Amniotic stem cell (primary cell): ENCODE measurements at places on chromosomes 6 and 20.
A peak's percentile ranks its signal among the peaks of the same experiment; 100 is the strongest.

DNA sequence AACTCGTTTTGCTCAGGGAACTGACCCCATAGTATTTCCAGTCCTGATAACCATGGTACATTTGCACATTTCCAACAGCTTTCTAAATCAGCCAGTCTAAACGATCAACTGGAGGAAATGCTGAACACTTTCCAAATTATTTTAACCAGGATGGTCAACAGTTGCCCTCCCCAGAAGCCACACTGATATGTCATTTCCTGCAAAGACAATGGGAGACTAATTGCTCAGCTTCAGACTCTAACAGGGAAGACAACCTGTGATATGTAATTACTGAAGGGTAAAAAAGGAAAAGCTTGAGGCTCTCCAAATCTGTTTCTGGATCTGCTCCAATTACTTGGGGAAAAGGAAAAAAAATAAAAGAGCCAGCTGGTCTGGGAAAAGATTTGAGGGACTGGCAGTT is 88.8 kb downstream of the FYN start:
- DNase-seq, result no peak

- peak; percentile 62 for DNase-seq
These were observed 25.3 kb upstream of the KIAA1586 start for GRCh38 chr6:57021086-57021720.

GRCh38 chr6:53691252-53691651 is 25.7 kb upstream of the KLHL31 start:
- no peak for DNase-seq

GRCh38 chr6:134446896-134447295 is 129.0 kb upstream of the SGK1 start:
- DNase-seq, result no peak

DNA sequence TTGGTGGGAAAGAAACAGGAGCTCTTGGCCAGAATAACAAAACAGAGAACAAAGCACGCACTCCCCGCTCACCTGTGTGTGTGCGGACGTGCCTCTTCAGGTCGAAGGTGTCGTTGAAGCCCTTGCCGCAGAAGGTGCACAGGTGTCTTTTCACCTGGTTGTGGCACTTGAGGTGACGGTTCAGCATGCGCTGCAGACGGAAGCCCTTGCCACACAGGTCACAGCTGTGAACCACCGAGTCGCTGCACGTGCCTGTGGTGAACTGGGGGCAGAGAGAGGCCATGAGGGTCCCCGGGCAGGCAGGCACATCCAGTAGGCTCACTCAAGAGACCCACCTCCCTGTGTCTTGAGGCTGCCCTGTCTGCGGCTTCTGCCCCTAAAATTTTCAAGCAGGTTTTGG is 16.3 kb downstream of the OVOL2 start:
- DNase-seq, result no peak

DNA sequence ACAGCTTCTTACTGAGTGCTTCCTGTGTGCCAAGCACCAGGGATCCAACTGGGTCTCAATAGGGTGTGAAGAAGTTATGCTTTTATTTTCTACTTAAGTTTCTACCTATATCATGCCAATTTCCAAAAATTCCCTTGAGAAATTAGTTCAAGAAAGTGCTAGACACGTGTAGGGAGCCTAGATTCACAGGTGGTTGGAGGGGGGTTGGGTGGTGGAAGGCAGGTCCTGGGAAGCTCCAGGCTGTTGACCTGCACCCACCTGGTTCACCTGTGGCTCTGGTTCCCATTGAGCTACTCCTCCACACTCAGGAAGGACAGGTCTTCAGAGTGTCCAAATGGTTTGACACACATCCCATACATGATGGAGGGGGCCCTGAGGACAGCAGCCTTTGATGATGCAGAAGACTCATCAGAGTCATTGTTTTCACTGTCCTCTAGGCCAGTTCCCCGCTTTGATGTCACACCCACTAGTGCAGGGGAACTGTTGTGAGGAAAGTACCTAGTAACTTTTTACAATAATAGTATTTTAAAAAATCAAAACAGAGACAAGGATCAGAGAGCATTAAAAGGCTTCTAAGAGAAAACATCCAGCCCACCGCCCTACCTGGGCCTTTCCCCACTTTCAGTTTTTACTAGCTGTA is 39.8 kb upstream of the MYL9 start:
- DNase-seq, result no peak

DNA sequence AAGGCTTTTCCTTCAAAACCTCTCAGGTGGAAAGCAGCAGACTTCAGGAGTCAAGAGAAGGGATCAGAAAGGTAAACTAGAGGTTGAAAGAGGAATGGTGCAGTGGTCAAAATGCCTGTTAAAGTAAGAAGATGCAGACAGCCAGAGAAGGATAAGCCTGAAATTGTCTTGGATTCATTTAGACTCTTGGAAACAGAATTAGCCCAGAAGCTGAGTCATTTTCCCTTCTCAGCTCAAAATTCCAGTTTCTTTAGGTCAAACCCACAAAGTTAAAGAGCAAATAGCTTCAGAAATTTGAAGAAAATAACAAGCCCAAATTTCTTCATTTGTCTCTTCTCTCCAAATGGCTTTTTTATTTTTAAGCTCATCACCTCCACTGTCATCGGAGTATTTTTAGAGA is 73.9 kb downstream of the DHX35 start:
- DNase-seq, result no peak

DNA sequence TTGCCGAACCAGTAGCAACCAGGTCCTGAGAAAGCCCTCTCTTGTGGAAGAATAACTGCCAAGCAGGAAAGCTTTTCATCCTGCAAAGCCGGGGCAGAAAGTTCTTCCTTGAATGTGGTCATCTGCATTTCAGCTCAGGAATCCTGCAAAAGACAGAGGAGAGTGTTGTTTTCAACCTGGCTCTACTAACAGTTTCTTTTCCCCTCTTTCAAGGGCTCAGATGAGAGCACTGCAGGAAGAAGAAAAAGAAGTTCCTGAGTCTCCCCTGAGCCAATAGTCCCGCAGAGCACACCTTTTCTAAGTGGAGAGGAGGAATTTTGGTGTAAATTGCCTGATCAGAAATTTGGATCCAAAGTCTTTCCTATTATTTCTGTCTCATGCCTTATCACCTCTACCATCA is 10.7 kb downstream of the HLA-DRB1 start:
- DNase-seq, result no peak

- DNase-seq, result no peak
These were observed 139.1 kb upstream of the POU3F2 start for GRCh38 chr6:98695091-98695801.

DNA sequence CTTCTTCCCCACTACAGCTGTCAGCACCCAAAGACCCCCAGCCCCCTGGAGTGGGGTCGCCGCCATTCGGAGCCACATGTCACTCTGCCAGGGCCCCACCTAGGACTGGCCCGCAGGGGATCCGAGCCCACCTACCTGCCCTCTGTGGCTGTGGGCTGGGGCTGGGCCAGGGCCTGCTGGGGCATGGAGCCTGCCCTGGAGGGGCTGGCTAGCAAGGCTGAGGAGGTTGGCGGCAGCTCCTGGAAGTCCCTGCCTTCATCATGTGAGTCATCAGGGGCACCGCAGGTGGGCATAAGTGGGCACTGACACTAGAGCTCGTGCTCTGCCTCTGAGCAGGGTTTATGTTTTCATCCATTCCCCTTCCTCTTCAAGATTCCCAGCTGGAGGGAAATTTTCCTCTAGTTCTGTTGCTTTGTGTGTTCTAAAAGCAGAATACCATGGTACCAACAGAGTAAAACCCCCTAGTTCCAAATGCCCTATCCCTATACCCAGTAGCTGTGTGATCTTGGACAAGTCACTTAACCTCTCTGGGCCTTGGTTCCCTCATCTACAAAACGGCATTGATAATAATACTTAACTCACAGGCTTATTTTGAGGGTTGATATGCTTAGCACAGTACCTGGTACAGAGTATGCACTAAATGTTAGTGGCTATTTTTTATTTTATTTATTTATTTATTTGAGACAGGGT is 8.7 kb upstream of the FANCE start:
- no peak for DNase-seq

DNA sequence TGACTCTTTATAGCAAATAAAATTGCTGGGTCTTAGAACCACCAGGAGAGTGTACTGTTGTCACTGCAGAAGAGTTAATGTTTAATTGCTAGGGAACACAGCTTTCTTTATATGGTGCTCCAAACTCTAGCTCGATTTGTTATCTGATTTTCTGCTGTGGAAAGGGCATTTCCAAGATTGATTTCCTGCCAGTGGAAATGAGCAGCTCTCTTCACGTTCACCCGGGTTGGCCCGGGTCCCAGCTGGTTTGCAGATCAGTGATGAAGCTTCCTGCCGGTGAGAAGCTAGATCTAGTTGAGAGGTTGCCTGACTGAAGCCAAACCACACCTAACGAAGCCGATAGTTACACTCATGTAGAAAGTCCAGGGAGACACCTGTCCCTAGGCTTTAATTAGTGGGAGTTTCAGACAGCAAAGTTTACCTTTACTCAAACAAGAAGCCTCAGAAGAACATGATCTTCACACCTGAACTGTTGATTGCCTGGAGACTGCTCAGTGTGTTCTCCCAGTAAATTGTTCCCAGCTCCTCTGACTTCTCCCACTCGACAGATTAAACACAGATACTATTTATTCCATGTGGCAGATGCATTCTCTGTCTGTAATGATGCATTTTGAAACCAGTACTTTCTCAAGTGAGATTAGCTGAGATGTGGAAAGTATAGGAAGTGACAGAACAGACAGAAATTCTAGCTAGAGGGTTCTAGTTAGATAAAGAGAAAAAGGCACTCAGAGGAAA is 27.8 kb downstream of the PAQR8 start:
- DNase-seq, result no peak

- no peak for DNase-seq
These were observed 149.1 kb downstream of the RIMS1 start for GRCh38 chr6:72035486-72035885.

- DNase-seq, result no peak
These were observed 902 bp downstream of the SLC29A1 start for GRCh38 chr6:44224029-44224964.

GRCh38 chr6:159714404-159714803 is 12.9 kb upstream of the WTAP start:
- no peak for DNase-seq

- DNase-seq, result peak; percentile 51
These were observed 54.4 kb downstream of the RTN4IP1 start for GRCh38 chr6:106574741-106575458.

GRCh38 chr6:18509871-18510643 is 122.9 kb downstream of the RNF144B start:
- no peak for DNase-seq

DNA sequence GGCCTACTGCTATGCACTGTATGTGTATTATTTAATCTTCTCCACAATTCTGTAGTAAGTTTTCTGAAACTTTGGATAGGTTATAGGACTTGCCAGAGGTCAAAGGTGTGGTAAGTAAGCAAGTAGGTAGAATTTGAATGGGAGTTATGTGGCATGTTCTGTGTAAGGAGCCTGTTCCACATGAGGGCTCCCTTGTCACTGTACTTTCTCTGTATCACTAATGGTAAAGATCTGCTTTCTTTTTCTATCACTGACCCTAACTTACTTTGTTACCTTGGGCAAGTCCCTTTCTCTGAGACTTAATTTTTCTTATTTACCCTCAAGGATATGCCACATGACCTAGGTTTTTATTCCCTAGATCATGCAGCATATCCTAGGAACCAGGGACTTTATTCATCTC is 50.3 kb downstream of the EIF2S2 start:
- no peak for DNase-seq

DNA sequence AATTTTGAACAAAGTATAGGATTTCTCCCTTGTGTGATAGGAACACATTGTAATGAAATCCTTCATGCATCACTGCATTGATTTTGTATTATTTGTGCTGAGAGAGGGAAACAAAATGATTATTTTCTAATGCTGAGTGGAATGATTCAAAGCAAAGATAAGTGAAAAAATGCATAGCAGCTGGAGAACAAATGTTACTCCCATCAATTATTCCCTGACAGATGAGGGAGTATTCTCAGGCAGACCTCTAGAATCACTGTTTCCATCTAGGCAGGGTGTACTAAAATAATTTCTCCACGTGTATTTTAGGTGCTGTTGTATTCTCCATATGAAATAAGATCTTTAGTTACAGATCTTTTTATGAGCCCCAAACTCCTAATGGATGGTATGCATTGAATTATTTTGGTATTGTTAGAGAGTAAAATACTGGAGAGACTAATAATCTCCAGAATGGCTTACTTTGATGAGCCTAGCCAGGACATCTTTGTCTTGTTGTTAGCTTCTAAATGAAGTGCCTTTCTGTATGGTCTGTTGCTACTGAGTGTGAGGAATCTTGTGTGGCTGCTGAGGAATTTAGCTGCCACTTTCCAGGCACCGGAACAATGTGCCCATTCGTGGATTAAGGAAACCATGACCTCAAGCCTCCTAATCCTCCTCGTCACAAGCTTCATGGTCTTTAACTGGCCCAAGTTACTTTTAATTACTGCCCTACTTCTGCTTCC is 39.6 kb downstream of the RNF217 start:
- no peak for DNase-seq

DNA sequence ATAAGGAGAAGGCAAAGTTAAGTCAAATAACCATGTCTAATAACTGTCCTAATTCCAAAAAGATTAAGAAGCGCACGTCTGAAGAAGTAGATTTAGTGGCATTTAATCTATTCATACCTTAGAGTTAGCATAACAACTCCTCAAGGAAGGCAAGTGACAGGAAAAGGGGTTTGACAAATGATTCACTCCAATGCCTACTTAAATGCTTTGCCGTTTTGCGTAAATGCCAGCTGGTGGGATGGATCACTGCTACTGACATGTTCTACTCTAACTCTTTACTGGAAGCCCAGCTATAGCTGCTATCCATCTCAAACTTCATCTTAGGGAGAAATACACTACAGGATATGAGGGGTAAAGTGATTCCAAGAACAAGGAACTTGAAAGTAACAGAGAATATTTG is 347.3 kb upstream of the RUNX2 start:
- no peak for DNase-seq

GRCh38 chr20:62487-62886 is 25.0 kb upstream of the DEFB125 start:
- DNase-seq, result no peak

- no peak for DNase-seq
These were observed 24.4 kb downstream of the ARMC2 start for GRCh38 chr6:108872575-108872974.

- DNase-seq, result no peak
These were observed 11.0 kb downstream of the TNFAIP3 start for GRCh38 chr6:137878029-137878428.

- DNase-seq, result no peak
These were observed 169.8 kb downstream of the PTPRK start for GRCh38 chr6:128350416-128351254.

GRCh38 chr6:49676671-49677281 is 36.6 kb downstream of the CRISP2 start:
- DNase-seq, result no peak

DNA sequence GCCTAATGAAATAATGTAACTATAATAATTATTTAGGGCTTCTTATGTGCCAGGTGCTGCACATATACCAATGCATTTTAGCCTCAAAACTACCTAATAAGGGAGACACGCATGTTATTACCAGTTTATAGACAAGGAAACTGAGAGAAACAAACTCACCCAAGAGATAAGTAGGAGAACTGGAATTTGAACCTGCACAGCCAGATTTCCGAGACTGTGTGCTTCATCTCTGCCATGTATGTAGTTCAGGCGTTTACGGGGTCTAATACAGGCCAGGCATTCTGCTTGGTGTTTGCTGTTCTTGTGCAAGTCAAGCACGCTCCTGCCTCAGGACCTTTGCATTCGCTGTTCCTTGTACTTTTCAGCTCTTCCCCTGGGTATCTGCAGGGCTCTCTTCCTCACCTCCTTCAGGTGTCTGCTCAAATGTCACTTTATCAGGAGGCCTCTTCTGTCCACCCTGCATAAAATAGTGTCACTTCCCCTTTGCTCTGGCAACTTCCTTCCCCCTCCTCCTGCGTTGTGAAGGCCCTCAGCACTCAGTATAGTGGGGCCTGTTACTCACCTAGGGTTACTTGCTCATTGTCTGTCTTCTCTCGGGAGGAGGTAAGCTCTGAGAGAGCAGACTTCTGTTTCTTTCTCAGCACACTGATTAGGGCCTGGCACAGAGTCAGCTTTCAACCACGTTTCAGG is 6.1 kb upstream of the NSFL1C start:
- DNase-seq, result no peak
